ENCODE measurements at places on chromosomes 6 and 20. TPM values are rescaled to one million over a fixed set of nuclear protein-coding genes. Genes with fewer than 3 reads are reported as not detected.

GRCh38 chr6:636488-636887 is 20.4 kb downstream of the HUS1B start:
- DNase-seq, result no peak

The UNC5CL gene
- total RNA-seq, result under 0.01 TPM

- DNase-seq, result no peak
Measured at GRCh38 chr6:138544501-138544900, 45.2 kb upstream of the NHSL1 start.

DNA sequence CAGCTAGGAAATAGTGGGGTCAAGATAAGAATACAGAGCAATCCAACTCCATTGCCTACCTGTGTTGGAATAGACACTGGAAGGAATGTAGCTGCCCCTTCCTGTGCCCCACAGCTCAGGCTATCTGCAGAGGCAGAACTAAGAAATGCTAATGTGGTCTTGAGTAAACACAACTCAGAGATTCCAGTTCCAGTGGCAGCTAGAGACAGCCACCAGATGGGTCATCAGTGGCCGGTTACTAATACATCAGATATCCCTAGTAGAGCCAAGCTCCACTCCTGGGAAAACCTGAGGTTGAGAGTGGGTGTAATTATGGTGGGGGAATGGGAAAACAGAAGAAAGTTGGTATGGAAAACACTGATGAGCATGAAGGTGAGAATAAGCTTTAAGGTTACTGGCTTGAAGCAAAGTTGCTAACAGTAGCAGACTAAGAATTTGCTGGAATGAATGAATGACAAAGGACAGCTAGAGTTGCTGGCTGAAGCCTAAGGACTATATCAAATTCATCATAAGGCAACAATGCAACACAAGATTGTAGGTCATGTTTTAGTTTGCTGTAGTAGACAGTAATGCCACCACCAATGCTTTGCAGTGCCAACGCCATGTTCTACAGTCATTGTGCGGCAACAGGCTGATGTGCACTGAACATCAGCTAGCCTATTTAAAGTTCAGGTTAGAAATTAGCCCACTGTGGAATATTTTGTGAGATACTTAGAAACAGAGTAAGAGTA is 28.3 kb upstream of the FAM83C start:
- DNase-seq, result no peak

GRCh38 chr6:140579918-140580317 is 1205.5 kb upstream of the CITED2 start:
- DNase-seq, result no peak

GRCh38 chr20:47237715-47238114 is 118.8 kb downstream of the ZMYND8 start:
- DNase-seq, result no peak

The HDGFL1 gene
- not detected for total RNA-seq

GRCh38 chr6:143745166-143746133 is 67.7 kb downstream of the PHACTR2 start:
- DNase-seq, result peak; percentile 76

GRCh38 chr20:40883097-40883496 is 145.5 kb upstream of the TOP1 start:
- DNase-seq, result peak; percentile 21

GRCh38 chr6:106870069-106870468 is 104.5 kb downstream of the CD24 start:
- no peak for DNase-seq

DNA sequence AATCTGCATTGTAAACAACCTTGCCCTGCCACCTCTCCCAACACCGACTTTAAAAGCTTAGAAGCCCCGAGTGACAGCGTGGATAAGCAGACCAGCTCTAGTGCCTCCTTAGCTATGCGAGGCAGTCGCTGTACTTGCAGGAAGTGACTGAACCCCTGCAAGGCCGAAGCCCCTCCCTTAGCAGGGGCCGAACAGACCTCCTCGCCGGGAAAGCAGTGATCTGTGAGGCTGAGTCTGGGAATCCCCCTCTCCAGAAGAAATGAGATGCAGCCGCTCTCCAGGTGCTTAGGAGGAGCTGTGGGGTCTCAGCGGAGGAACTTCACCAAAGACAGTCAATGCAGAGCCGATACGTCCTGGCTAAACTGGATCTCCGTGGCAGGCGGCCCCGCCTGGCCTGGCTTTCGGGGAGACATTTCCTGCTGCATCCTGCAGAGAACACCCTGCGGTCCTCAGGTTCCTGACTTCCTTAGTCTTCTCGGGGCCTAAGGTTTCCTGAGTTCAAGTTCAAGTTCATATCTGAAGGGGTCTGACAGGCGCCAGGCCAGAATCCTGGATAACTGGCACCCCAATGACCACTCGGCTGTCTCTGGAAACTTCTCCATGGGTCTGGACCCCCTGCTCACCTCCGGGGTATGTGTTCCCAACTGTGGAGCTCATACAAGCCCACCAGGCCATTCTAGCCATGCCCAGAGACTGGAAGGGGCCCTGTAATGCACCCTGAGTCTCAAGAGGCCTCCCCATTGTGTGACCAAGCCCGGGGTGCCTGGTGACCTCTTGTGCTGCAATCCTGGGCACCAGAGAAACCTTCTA is 20.4 kb upstream of the FRMD1 start:
- no peak for DNase-seq

The IYD gene
- total RNA-seq, result not detected

DNA sequence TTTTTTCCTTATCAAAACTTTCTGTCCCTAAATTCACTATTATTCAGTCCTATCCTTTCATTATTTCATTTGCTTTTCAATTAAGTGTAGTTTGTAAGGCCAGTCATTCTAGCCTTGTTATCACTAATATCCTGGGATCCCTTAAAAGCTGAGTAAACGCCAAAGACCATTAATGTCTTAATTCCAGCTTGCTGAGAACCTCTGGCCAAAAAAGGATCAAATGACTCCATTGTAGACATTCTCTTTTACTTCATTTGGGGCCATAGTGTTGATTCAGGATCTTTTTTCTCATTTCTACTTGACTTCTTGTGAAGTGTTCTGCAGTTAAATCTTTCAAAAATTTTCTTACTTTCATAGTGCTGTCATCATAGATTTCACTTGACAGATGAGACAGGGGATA is 379.7 kb downstream of the LAMA2 start:
- DNase-seq, result no peak

The EDN1 gene
- total RNA-seq, result 63.0 TPM

The C6orf15 gene
- not detected for total RNA-seq

GRCh38 chr6:90586546-90586835 is 381 bp downstream of the MAP3K7 start:
- no peak for DNase-seq

Data from dermis microvascular lymphatic vessel endothelial cell (primary cell).